ENCODE measurements at places on chromosomes 6 and 20.

GRCh38 chr6:54846243-54846856 lies at the start of gene FAM83B:
Gene FAM83B, plus strand, starts transcription at chr6:54846771. Its CDS starts 23,476 bp downstream, at chr6:54870247.
- DNase-seq: no peak

GRCh38 chr20:63952210-63952535 lies 4.0 kb downstream of the UCKL1 start:
- no peak for DNase-seq

- no peak for DNase-seq
These were observed 67.5 kb downstream of the MACROD2 start for GRCh38 chr20:14062786-14063185.

DNA sequence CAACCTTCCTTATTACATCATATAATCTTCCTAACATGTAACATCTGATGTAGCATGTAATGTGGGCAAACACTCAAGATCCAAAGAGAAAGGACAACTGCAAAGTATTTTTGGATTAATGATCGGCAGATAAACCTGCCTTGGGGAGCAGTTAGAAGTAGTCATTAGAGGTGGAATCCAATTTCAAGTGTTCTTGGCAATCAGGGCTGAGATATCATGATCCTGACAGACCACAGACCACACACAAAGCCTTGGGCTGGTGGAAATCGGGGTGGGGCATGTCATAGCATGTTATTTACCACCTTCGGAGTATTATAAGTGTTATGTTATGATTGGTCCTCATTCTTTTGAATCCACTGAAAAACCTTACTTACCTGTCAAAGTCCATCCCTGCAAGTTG lies 16.3 kb downstream of the NCOA5 start:
- DNase-seq: no peak
